ENCODE measurements at places on chromosomes 5 and 9. TPM values are rescaled to one million over a fixed set of nuclear protein-coding genes. Genes with fewer than 3 reads are reported as not detected.

HINT1 gene
- polyA plus RNA-seq = 445 TPM

C9 gene
- not detected for polyA plus RNA-seq

- H3K4me1 ChIP-seq = no peaks in the 10 kb centered on the region
- H3K27me3 ChIP-seq = no peaks in the 10 kb centered on the region
- no peaks in the 10 kb centered on the region for H3K36me3 ChIP-seq
- DNase-seq = no peak
Measured at GRCh38 chr9:28234133-28234893, 661.0 kb upstream of the C9orf72 start.

DNA sequence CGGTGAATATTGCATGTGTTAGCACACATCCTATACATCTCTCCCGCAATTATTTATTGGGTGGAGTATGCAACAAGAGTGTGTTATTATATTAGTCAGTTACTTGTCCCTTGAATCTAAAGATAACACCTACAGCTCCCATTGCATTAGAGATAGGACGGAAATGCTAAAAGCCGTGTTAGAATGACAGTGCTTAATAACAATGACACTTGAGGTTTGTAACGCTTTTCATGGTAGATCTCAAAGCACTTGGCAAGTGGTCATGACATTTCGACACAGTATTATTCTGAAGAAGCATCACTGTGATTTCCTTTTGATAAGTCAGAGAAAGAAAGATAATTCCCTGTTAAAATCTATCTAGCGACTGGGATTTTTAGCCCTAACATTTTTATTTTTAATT lies 33.4 kb upstream of the TRIO start:
- no peaks in the 10 kb centered on the region for H3K27me3 ChIP-seq
- H3K4me1 ChIP-seq = no peaks in the 10 kb centered on the region
- H3K4me3 ChIP-seq = no peak overlapping the region
- no peak for DNase-seq

DNA sequence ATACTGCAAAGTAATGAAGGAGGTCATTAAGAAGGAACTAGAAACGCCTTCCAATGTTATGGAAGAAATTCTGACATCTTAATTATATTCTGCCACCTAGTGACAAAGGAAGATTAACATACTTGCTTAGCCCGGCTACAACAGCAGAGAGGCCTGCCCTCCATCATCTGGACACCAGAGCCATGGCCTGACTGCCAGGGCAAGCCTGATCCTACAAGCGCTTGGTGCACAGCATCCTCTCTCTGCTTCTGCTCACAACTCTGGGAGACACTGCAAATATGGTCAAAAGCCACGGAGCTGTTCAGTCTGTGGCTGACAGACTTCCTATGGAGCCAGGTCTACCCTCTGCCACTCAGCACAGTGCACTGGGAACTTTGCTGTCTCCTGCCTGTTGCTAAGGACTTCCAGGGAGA lies 87.3 kb upstream of the SLC44A1 start:
- no peaks in the 10 kb centered on the region for H3K27me3 ChIP-seq
- no peak for DNase-seq
- no peaks in the 10 kb centered on the region for H3K36me3 ChIP-seq
- H3K4me1 ChIP-seq = peaks cover 9% of the 10 kb centered on the region

DNA sequence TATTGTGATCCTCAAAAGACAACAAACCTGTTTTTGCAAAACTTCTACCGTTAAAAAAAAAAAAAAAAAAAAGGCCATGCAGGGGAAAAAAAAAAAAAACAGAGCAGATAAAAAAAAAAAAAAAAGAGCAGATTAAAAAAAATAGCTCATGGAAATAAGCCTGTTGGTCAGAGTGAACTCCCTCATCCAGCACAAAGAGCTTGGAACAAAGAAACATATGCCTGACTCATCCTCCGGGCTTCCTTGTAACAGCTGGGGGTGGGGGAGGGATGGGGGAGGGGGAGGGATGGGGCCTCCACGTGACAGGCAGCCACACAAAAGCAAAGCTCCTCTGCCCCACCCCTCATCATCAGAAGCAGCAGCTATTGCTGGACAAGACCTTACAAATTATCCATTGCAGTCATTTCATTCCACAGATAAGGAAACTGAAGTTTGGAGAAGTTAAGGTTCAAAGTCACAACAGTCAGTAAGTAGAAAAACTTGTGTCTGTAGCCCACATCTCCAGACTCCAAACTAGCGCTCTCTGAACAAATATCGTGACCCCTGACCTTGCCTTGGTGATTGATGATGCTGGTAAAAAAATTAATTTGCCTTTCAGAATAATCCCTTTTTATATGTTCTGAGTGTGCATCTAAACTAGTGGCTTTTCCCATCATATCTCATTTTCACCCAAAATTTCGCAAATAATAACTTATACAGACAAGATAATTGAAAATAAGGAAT lies 38.9 kb downstream of the SLC35D2 start:
- no peaks in the 10 kb centered on the region for H3K27me3 ChIP-seq
- H3K36me3 ChIP-seq = no peaks in the 10 kb centered on the region
- H3K4me1 ChIP-seq = no peaks in the 10 kb centered on the region
- DNase-seq = no peak
- H3K27ac ChIP-seq = no peak overlapping the region
- no peak overlapping the region for H3K4me3 ChIP-seq

GRCh38 chr5:10162468-10162867 lies 87.2 kb downstream of the ATPSCKMT start:
- H3K36me3 ChIP-seq = no peaks in the 10 kb centered on the region
- H3K27ac ChIP-seq = no peak overlapping the region
- DNase-seq = no peak
- no peaks in the 10 kb centered on the region for H3K4me1 ChIP-seq

GRCh38 chr9:10443181-10443867 lies 169.5 kb downstream of the PTPRD start:
- no peak overlapping the region for H3K27ac ChIP-seq
- H3K4me1 ChIP-seq = no peaks in the 10 kb centered on the region
- H3K27me3 ChIP-seq = no peaks in the 10 kb centered on the region
- H3K4me3 ChIP-seq = no peak overlapping the region
- no peaks in the 10 kb centered on the region for H3K36me3 ChIP-seq
- DNase-seq = no peak

DNA sequence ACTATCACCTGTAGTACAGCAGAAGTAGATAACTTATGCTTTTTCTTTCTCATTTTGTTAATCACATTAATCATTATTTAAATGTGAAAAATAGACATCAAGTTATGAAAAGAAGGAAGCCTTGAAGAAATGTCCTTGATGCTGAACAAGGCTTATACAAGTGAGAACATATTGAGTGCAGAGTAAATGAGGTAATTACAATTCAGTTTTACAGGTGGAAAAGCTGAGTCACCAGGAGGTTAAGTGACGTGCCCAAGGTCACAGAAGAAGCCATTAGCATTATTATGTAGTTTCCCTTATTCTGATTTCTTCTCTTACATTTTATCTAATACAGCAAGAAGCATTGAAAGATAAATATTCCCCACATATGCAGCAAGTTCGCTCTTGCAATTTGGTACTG lies 998.5 kb upstream of the CDH6 start:
- no peaks in the 10 kb centered on the region for H3K27me3 ChIP-seq
- DNase-seq = no peak
- H3K4me1 ChIP-seq = no peaks in the 10 kb centered on the region
- H3K4me3 ChIP-seq = no peak overlapping the region
- no peaks in the 10 kb centered on the region for H3K36me3 ChIP-seq
